Stimulated activated CD4-positive, alpha-beta T cell treated with anti-CD3 and anti-CD28 coated beads, Interleukin-4, amount 100 ng/mL, for 48 hours (primary cell): ENCODE measurements at places on chromosomes 11 and 22.

DNA sequence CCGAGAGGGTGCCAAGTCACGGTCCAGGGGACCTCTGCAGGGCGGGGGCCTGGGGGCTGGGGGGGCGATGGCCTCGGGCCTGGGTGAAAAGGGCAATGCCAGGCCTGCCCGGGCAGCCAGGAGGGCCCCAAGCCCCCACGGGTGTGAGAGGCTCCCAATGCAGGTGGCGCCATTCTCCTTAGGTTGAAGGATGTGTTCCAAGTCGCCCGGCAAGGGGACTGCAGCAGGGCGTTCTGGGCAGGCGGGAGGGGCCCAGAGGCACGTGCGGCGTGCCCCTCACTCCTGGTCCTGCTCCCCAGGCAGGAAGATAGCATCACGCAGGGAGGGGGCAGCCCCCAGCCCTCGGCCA is 730 bp upstream of the TNNI2 start:
- DNase-seq = no peak

DNA sequence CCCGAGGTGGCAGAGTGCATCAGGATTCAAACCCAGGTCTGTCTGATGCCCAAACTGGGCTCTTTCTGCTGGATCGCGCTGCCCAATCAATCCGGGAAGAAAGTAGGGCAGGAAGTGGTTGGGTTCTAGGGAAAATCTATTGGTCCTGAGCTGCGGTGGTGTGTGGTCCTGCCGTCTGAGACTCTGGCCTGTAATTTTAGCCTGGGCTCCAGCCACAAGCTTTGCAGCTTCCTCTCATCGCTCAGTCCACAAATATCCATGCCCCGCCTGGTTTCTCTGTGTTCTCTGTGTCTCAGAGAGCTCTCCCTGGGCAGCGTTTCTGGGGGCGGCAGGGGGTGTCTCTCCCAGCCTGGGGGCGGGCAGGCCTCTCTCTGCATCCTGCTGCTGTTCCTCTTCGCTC is 18.7 kb downstream of the CACNG2 start:
- DNase-seq = no peak

DNA sequence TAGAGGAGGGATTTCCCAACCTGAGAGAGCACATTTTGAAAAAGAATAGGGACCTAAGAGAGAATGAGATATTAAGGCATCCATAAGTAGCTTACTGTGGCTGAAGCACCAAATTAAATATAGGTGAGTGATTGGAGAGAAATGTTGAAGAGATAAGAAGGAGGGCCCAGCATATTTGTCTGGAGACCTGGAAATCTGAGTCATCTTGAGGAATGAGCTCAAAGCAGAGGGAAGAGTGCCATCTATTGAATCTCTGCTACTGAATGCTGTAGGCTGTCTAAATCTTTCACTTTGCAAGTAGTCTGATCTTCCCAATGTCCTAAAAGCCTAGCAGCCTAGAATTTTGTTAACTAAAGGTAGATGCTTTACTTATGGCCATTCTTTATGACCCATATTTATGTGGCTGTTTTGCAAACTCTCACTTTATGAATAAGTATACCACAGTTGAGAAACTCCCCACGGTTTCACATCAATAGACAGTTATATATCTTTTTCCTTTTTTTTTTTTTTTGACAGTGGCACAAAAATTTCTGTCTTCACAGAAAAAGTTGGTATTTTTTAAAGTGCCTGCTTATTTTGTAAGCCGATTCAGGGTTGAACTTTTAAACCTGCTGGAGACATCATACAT is 2093.5 kb downstream of the LRRC4C start:
- DNase-seq = no peak

GRCh38 chr11:21807350-21807749 is 385.5 kb upstream of the ANO5 start:
- no peak for DNase-seq

GRCh38 chr11:113332023-113332422 is 17.6 kb downstream of the TTC12 start:
- DNase-seq = no peak

- DNase-seq = no peak
Measured at GRCh38 chr11:124776865-124777645, 15.0 kb upstream of the ESAM start.

DNA sequence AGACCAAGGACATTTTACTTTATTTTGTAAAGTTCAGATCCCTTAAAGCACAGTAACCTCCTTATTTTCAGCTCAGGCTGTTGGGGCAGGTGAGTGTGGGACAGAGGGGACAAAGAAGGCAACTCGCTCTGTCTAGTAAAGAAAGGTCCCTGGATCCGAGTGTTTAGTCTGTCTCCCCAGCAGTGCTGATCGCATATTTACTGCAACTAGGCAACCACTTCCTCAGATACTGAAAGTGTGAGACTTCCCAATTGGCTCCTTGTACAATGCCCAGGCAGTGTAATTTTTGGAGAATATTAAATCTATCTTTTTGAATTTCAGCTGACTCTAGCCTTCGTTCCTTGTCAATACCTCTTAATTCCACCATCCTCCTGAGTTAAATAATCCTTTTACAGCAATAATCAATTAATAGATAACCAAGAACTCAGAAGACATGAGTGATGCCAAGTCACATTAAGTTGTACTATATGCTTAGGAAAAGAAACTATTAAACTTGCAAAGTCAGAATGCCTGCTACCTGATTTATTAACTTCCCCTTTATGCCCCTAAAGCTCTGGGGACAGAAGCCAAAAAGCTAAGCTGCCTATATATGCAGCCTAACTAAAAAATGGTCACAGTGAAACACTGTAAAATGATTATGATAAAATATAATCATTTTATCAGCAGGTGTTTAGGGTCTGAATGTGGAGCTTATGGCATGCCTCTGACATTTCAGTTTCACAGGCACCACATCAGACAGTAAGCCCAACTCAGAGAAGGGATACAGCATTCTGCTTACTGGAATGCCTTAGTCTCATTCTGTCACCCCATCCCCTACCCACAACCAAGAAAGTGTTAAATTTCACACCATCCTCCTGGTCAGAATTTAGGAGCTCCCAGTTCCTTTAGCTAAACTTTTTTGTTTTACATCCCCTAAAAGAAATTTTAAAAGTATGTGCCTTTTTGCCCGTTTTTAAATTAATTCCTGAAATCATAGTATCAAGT is 138.7 kb downstream of the TRIM44 start:
- DNase-seq = no peak

GRCh38 chr11:63813035-63813562 is at the start of gene SPINDOC:
TSS of gene SPINDOC (plus strand) at chr11:63813456. CDS start at chr11:63813687, 231 bp downstream.
- peak; percentile 71 for DNase-seq

DNA sequence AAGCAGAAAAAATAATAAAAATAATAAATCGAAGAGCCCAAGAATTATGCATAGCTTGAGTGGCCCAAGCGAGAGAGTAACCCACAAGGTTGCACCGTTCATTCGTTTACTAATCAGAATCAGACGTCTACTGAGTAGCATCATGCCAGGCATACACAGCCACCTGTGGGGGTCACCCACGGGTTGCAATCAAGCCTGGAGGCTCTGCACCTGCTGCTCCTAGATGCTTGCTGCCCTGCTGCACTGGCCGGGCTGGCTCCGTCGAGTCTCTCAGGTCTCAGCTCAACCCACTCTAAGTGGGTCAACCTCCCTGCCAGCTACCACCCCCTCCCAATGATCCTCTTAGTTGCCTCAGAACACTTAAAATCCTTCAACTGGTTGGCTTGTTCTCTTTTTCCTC is 2.0 kb upstream of the TESMIN start:
- DNase-seq = no peak

DNA sequence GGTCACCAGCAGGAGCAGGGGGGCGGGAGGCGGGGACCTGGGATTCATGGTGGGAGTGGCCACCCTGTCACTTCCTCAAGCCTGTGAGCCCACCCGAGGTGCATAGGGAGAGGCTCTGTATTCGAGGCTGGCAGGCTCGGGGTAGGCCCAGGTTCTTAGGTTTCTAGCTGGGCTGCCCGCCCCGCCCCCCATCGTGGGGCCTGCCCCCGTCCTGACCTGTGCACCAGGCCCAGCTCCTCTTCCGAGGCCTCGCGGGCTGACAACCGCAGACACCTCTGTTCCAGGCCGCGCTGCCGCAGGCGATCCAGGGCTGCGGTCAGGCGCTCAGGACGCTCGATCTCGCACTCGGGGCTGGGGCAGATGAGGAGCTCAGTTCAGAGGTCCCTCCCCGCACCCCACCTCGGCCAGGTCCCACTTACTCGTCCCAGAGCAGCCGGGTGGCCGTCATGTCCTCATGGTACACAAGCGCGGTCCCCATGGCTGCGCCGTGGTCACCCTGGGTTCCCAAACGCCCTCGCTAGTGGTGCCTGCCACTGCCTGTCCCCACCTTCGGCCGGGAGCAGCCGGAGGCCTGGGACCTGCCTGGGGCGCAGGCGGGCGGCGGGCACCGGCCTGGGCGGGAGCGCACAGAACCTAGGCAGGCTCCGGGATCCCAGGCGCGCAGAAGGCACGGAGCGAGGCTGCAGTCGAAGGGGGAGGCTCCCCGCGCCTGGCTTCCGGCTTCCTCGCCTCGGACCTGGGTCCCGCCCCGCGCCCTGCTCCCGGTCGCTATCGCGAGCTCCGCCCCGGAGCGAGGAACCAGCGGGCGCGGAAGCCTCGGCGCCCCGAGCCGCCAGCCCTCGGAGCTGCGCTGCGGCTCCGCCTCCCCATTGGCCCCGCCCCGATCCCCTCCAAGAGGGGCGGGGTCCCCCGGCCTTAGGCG is at the start of gene HDAC10:
HDAC10 (minus strand) TSS at position 711 of the 922 bp plus-strand sequence; CDS start at position 478, 233 bp downstream.
- peak; percentile 81 for DNase-seq

- DNase-seq = no peak
Measured at GRCh38 chr11:134372961-134373360, 39.1 kb downstream of the B3GAT1 start.

DNA sequence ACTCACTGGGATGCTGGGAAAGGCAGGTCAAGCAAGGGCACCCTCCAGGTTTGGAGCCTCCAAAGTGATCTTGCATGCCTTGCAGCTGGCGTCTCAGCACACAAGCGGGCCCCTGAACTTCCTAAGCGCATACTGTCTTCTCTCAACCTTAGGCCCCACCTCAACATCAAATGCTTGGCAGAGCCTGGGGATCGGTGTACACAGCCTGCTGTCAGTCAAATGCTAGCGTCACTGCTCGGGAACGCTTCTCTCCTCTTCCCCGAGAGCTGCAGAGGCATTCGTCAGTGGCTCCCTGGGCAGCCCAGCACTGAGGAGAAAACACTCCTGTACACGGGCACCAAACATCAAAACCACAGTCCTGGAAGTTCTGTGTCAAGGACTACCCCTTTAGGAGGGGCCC is 124.9 kb downstream of the C11orf58 start:
- no peak for DNase-seq

DNA sequence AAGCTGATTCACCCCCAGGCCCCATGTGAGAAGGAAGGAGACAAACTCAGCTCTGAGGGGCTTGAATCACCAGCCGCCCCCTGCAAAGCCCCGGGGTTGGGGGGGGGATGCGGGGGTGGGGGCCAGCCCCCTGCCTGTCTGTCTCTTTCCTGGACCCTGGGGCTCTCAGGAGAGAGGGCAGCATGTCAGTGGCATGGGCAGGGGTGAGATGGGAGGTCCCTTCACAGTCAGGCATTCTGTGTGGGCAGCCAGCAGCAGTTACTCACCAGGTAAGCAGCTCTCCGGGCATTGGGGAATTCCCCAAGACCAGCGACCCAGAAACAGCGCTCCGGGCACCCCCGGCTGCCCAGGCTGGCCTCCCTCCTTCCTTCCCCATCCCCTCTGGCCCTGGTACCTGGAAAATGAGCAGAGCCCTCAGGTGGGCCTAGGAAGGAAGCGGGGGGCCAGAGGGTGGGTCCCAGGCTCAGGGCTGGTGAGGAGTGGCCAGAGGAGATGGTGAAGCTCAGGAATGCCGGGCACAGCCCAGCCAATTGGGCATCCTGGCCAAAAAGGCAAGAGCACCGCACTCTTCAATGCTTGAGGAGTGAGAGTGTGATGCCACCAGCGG is 4.2 kb upstream of the LIF start:
- peak; percentile 46 for DNase-seq

DNA sequence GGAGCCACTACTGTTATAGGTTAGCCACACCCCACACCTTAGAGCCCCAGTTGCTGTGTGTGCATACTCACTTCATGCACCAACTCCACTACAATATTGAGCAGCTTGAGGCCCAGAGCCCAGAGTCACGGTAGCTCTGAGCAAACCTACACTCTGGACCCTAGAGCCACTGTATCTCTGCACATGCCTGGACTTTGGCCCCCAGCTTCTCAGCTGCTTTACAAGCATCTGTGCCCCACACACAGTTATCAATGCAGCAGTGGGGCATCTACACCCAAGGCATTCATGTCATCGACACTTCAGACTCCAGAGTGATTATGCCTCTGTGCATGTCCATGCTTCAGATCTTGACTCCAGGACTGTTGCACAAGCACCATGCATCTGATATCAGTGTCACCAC is 2.3 kb upstream of the OR5B12 start:
- no peak for DNase-seq

GRCh38 chr11:65489035-65489705 is 9.7 kb upstream of the MALAT1 start:
- DNase-seq = no peak

DNA sequence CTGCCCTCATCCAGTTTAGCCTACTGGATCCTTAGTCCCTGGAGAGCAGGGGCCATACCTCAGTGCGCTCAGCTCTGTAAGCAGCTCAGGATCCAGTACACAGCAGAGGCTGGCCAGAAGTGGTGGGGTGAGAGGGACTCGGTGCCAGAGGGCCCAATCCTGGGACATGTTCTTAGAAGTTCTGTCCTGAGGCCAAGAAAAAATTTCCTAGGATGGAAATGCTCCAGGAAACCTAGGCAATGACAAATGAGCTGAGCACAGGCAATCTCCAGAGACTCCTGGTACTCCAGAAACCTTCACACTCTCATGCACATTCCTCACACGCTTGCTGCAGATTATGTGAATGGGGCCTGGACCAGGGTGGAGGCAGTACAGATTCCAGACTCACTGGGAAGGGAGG is 89.6 kb downstream of the SERGEF start:
- no peak for DNase-seq

GRCh38 chr11:71538666-71538990 is 803 bp downstream of the KRTAP5-8 start:
- DNase-seq = no peak

DNA sequence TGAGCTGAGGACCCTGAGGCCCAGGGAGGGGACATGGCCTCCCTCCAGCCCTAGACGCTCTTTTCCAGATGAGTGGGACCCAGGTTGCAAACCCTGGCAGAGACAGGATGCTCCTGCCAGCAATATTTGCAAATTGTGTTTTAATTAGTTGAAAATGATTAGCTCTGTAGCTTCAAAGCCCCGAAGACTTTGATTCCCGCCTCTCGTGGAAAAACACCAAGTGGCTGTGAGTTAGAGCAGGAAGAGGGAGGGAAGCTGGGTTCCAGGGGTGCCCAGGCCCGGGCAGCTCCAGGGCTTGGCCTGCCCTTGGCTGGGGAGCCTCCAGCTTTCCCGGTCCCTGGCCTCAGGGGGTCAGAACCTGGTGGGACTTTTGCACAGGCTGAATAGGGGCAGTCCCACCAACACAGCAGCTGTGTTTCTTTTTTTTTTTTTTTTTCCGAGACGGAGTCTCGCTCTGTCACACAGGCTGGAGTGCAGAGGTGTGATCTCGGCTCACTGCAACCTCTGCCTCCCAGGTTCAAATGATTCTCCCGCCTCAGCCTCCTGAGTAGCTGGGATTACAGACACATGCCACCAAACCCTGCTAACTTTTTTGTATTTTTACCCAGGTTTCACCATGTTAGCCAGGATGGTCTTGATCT is 101.6 kb upstream of the RTL6 start:
- no peak for DNase-seq

GRCh38 chr11:24567380-24567779 is 70.5 kb downstream of the LUZP2 start:
- DNase-seq = no peak

- DNase-seq = no peak
Measured at GRCh38 chr11:17343257-17343656, 8.3 kb upstream of the NCR3LG1 start.
